ENCODE measurements at places on chromosomes 2 and 18.
A peak's percentile ranks its signal among the peaks of the same experiment; 100 is the strongest.

- DNase-seq = no peak
Observed at GRCh38 chr18:39178166-39178565, 1612.6 kb upstream of the CELF4 start.

GRCh38 chr2:1854729-1855547 lies 110.6 kb upstream of the PXDN start:
- no peak for DNase-seq

DNA sequence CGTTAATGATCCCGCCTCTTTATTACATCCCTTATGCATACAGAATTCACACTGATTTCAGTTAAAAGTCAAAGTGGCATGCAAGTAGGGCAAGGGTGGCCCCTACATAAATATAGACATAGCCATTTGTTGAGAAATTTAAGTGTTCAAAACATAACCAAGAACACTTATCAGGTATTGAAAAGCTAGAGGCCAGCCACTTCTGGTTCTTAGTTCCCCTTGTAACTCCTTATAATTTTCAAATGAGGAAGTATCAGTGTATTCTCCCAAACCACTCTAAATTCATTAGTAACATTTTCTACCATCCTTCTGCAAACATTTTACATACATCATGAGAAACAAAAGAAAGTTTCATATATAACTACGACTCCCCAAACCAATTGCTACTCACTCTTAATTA lies 5.8 kb upstream of the ARL5A start:
- no peak for DNase-seq

DNA sequence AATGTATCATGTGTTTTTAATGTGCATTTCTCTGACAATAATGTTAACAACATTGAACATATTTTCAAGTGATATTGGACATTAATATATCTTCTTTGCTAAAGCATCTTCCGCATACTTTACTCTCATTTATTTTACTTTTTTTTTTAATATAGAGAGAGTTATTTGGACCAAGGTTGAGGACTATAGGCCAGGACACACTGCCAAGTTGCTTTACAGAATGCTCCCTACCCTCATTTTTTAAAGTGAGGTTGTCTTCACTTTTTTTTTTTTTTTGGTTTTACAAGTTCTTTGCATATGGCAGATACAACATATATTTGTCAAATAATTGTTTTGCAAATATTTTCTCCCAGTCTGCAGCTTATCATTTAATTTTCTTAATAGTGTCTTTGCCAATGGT lies 201.8 kb downstream of the OSR1 start:
- no peak for DNase-seq

GRCh38 chr2:230762317-230762896 lies 49.8 kb downstream of the CAB39 start:
- peak; percentile 15 for DNase-seq

GRCh38 chr2:212078103-212078502 lies 460.5 kb downstream of the ERBB4 start:
- DNase-seq = no peak

DNA sequence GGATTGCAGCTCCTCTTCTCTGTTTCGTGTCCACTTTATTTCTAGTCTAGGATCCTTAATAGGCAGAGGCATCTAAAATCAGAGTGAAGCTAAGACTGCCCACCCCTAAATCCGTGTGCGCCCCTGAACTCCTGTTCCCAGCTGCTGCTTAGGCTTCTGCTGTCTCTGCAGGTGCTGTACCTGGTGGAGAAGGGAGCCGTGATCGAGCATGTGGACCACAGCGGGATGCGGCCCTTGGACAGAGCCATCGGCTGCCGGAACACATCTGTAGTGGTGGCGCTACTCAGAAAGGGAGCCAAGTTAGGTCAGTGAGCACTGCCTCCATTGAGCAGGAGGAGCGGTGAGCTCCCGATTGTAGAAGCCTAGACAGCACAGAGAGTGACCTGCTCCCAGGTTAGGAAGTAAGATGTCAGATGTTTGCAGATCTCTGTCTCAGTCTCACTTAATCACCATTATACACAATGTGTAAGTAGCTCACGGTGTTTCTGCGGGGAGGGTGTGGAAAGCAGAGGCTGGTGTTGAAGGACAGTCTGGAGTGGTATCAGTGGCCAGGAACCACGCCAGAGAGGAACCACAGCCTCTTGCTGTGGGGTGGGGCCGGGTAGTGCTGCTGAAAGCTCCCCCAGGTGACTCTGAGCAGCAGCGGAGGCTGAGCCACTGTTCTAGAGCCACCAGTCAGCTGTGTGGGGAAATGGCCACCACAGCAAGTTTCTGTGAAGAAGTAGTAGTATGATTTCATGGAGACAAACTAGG lies 62.3 kb downstream of the WDSUB1 start:
- DNase-seq = no peak

- DNase-seq = peak; percentile 46
Observed at GRCh38 chr2:20650393-20650876, 463 bp downstream of the HS1BP3 start.

GRCh38 chr2:45834372-45834771 lies 182.9 kb downstream of the PRKCE start:
- no peak for DNase-seq

- no peak for DNase-seq
Observed at GRCh38 chr18:78735131-78736014, 244.2 kb upstream of the SALL3 start.

DNA sequence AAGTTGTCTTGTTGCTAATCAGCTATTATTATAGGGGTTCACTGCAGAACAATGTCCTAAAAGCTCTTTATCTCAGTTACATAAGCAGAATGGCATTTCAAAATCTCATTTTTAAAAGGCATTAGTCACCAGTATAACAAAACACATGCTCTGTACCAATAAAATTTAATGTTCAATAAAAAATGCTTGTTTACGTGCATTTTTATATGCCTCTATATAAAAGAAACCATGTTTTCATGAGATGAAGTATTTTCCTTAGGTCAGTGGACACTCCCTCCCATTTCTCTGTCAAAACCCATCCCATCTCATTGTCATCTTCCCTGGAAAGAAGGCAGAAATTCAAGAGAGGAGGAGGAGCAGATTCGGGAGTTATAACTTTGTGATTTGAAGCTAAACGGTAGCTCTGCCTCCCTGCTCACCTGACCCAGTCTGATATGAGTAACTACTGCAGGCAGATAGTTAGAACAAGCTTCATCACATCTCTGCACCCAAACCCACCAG lies 231.9 kb upstream of the SIX2 start:
- no peak for DNase-seq
